ENCODE measurements at places on chromosomes 3 and 15.
A peak's percentile ranks its signal among the peaks of the same experiment; 100 is the strongest.

- DNase-seq = no peak
Measured at GRCh38 chr15:29874977-29875376, 52.7 kb upstream of the TJP1 start.

GRCh38 chr3:4766263-4766662 lies 213.0 kb upstream of the BHLHE40 start:
- DNase-seq = no peak

GRCh38 chr3:119408243-119408950 lies 55.0 kb downstream of the TMEM39A start:
- DNase-seq = no peak

- DNase-seq = no peak
Measured at GRCh38 chr3:122299215-122299614, 25.8 kb upstream of the CSTA start.

DNA sequence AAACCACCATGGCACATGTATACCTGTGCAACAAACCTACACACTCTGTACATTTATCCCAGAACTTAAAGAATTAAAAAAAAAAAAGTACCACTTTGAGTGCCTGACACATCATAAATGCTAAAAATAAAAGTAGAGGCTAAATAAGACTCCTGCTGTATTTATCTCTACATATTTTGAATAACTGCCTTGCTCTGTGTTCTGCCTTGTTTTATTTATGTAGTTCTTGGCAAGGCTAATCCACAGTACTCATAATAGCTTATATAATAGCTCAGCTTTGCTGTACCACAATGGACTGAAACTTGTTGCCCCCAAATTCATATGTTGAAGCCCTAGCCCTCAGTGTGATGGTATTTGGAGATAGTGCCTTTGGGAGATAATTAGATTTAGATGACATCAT lies 95.4 kb upstream of the ADAMTS9 start:
- no peak for DNase-seq

- no peak for DNase-seq
Measured at GRCh38 chr3:160735826-160736225, 20.2 kb upstream of the PPM1L start.

GRCh38 chr15:75554717-75555116 lies 24.4 kb downstream of the PTPN9 start:
- no peak for DNase-seq

- peak; percentile 37 for DNase-seq
Measured at GRCh38 chr3:29335438-29335837, 54.6 kb downstream of the RBMS3 start.

- DNase-seq = no peak
Measured at GRCh38 chr3:116863822-116864589, 154.4 kb downstream of the TUSC7 start.

- no peak for DNase-seq
Measured at GRCh38 chr3:52213005-52213404, 12.4 kb downstream of the TLR9 start.

DNA sequence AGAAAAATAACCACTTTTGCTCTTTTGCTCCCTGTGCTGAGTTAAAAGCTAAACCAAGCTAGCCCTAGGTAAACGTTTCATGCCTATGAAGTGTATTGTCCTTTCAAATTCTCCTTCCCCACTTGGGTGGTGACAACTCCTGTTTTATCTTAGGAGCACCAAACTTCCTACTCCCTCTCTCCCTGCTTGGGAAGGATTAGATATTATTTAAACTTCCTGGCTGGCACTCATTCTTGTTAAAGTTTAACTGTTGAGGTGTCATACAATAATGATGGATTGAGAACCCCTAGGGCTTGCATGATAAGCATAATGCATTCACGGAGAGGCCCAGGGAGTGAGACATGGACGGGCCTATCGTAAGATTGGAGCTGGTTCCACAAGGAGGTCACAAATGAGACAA lies 29.5 kb downstream of the B4GALT4 start:
- no peak for DNase-seq

- DNase-seq = no peak
Measured at GRCh38 chr3:49761661-49762060, 24.7 kb downstream of the IP6K1 start.

DNA sequence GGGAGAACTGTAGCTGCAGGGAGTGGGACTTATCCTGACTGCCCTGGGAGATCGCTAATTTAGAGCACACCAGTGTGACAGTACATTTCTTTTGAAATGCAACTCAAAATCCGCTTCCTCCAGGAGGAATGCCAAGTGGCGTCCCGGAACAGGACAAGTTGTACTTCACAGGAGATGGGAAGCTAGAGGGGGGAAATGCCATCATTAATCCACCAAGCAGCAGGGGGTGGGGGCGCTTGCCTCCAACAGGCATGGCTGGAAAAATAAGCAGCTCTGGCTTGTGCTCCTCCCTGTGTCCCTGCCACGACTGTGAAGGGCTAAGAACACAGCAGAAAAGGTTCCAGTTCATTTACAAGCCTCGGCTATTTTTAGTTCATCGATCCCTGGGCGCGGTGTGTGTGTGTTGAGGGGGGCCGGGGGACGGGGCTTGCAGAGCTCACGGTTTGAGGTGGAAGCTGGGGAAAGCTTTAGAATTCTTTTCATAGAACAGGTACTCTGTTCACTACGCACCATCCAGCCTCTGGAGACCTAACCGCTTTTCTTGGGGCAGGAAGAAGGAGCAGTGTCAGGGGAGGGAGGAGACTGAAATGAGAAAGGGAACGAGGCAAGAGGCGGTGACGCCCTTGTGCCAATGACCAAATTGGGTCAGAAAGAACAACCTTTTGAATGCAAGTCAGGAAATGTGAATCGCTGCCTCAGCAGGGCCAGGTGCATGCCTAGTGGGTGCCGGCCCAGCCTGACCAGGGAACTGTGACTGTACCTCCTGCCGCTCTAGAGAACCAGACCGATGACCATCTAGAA lies 51.8 kb upstream of the DGKG start:
- no peak for DNase-seq

Data from KG1 (cell line).